ENCODE measurements at places on chromosomes 2 and 18.

DNA sequence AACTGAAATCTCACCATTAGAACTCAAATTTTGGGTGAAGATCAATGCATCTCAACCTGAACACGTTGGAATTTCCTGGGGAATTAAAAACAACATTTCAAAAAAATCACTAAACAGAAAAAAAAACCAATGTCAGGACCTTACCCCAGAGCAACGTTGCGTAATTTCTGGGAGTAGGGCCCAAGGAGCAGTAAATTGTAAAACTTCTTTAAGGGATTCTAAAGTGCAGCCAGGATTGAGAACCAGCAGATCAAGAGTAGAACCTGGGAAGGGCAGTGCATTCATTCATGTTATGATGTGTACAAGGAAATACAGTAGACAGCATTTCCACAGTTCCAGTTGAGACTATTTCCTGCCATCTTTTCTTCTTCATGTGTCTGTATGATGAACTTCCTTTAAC, 56.9 kb downstream of the RHBDD1 start:
- no peak for DNase-seq

GRCh38 chr2:240958366-240959213, 39.8 kb upstream of the SNED1 start:
- DNase-seq, result no peak

DNA sequence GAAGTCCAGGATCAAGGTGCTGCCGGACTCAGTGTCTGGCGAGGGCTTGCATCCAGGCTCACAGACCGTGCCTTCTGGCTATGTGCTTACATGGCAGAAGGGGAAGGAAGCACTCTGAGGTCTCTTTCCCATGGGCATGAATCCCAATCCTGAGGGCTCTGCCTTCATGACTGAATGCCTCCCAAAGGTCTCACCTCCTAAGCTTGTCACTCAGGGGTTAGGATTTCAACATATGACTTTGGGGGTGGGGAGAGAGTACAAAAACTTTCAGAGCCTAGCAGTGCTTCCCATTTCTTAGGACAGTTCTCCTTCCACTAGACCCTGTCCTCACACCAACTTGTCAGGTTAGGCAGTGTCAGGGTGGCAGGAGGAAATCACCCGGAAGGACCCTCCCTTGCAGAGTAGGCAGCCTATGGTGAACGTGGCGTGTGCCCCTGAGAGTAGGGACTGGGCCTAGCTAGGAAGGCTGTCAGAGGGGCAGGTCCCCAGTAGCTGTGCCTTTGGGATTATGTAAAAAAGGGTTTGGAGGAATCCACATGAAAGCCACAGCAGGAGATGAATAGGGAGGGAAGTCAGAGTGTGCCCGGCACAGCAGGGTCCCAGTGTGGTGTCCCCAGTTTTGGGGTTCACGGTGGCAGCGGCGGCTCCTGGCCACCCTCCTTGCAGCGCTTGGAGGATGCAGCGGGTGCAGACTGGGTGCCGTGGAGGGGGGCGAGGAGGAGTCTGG, 233.3 kb downstream of the LDLRAD4 start:
- no peak for DNase-seq

DNA sequence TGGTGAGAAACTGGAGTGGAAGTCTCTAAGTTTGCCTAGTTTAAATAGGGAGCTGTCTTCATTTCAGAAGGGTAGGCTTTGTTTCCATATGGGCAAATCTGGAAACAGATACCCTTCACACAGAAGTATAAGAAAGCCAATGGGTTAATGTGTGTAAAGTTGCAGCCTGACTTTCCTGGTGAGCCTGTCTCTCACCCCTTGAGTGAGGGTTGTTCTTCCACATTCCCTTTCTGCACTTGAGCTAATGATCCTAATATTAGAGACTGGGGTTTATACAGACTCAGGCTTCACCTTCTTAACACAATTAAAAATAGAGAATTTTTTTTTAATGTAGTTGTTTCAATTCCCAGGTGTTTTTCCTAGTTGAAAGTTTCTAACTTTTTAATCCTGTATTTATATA, 108.6 kb upstream of the EML6 start:
- DNase-seq, result no peak

DNA sequence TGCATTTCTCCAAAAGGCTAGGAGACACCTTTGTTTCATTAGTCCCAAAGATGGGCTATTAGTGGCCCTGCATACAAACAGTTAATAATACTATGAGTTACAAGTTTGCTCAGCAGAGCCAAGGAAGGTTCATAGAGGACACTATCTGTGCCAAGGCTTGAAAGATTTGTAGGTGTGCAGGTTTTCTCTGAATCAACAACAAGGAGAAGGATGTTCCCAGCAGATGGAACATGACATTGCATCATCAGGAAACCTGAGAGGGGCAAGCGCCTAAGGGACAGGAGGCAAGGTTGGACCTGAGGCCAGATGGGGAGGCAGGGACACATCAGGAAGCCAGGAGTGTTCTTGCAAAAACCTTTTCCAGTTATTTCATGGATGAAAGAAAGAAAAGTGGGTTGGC, 35.4 kb upstream of the STK17B start:
- no peak for DNase-seq

DNA sequence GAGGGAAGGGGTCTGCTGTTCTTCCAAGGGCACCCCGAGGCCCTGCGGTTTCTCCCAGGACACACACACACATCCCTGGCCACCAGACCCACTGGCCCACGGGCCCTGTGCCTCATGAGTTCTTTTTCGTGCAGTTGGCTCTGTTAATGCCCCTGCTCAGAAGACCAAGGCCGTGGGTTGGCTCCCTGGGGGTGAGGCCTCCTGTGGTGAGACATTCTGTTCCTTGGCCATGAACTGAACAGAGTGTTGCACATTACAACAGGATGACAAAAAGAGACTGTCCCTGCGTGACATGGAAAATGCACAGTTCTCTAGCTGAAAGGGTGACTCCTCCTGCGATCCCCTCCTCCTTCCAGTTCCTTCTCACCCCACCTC, 30.7 kb downstream of the SH2D6 start:
- no peak for DNase-seq

DNA sequence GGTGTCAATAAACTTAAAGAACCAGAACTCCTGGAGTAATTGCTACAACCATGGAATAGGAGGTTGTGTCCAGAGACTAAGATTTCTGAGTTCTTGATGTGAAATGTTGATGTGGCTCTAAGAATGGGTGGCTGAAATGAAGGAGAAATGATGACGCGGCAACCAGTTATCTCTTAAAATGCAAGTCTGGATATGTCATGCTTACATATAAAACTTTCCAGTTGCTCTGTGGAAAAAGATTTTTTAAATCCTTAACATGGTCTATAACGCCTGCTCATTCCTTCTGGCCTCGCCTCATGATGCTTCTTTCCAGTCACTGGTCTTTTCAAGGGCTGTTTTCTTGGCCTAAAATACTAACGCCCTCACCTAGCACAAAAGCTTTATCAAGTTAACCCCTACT, 23.5 kb upstream of the MYO1B start:
- DNase-seq, result no peak

- no peak for DNase-seq
Observed at GRCh38 chr2:174465327-174465726, 21.5 kb downstream of the GPR155 start.

GRCh38 chr2:186195696-186196095, 290.4 kb upstream of the ZC3H15 start:
- DNase-seq, result no peak

GRCh38 chr18:51070545-51070944, 40.5 kb downstream of the SMAD4 start:
- DNase-seq, result no peak

GRCh38 chr18:67386032-67386431, 130.5 kb downstream of the DSEL start:
- no peak for DNase-seq

- DNase-seq, result no peak
Observed at GRCh38 chr2:68506170-68506569, 38.8 kb downstream of the APLF start.

DNA sequence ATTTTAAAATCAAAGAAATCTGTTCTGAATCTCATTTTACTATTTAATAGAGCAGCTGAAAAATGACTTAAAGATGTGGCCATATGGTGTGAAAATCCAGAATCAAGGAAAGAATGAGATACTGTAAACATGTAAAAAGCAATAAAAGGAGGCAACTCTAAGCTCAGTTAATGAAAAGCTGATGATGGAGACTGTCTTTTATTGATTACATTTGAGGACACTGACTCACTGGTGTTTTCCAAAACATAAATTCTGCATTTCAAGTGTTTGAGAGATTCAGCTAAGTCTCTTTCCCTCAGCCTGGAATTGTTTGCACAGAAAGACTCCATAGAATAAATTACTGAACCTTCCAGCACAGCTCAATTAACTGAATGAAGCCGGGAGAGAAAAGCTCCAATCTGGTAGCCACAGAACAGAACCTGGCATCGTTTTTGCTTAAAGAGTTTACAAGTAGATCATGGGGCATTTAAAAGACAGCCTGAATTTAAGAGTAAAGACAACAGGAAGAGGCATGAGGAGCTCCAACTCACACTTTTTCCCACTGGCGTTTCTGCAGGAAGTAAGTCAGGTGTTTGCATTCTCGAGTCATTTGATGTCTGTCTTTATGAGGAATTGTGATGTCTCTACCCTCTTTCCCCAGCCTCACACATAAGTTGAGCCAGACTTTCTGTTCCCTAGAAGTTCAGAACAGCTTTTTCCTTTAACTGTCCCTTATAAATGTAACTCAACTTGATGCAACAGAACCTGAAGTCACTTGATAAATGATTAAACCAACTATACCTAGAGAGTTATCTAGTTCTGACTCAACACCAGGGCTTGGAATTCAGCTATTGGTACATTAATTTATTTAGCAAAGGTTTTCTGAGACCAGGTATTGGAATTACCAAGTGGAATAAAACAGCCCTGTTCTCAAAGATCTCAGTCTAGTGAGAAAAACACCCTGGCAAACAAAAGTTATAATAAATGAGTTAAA, 53.3 kb downstream of the FTCDNL1 start:
- no peak for DNase-seq

DNA sequence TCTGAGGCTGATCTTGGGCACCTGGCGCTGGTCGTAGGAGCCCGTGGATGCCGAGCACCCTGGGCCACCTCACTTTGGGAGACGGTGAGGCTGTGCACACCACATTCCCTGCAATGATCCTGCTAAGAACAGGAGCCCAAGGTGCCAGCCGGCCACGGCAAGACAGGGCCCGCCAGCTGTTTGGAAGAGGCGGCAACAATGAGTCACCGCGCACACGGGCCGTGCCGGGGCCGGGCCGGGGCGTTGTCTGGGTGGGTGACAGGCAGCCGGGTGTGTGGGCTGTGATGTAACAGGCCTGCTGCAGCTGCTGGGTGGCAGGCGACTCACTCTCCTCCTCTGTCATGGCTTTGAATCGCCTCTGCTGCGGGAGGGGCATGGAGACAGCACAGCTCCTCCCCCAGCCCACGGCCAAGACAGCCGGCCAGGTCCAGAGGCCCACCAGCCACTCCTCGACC, 49.7 kb upstream of the ODC1 start:
- DNase-seq, result no peak

- DNase-seq, result no peak
Observed at GRCh38 chr18:36358141-36358540, 60.6 kb downstream of the FHOD3 start.
